Effector memory CD4-positive, alpha-beta T cell (primary cell): ENCODE measurements at places on chromosomes 3 and 15.

DNA sequence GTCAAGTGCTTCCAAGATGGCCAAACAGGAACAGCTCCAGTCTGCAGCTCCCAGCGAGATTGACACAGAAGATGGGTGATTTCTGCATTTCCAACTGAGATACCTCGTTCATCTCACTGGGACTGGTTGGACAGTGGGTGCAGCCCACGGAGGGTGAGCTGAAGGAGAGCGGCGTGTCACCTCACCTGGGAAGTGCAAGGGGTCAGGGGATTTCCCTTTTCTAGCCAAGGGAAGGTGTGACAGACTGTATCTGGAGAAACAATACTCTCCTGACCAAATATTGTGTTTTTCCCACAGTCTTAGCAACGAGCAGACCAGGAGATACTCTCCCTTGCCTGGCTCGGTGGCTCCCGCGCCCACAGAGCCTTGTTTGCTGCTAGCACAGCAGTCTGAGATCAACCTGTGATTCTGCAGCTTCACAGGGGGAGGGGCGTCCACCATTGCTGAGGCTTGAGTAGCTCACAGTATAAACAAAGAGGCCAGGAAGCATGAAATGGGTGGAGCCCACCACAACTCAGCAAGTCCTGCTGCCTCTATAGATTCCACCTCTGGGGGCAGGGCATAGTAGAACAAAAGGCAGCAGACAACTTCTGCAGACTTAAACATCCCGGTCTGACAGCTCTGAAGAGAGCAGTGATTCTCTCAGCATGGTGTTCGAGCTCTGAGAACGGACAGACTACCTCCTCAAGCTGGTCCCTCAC lies 293.5 kb upstream of the SUCLG2 start:
- peak overlapping the region; percentile 35 for H3K4me3 ChIP-seq
- peak; percentile 44 for DNase-seq
- peaks cover 5% of the 10 kb centered on the region for H3K4me1 ChIP-seq

DNA sequence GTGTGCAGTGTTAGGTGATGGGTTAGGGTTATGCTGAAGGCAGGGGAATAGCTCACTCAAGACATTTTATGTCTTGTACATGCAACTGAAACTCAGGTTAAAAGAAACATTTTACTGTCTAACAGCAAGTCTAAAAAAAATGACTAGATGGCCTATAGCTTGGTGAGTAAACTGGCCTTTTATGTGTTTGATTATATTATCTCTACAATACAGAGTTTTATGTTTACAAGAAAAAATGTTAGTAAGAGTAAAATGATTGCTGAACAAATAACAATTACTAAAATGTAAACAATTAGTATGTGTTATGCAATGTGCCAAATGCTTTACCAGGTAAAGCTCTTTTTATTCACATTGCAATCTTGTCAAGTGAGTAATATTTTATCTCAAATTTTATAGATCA lies 1039.6 kb downstream of the ROBO2 start:
- no peaks in the 10 kb centered on the region for H3K27me3 ChIP-seq
- no peak overlapping the region for H3K27ac ChIP-seq
- H3K4me3 ChIP-seq: no peak overlapping the region
- no peak for DNase-seq

GRCh38 chr3:195042743-195043606 lies 228.0 kb downstream of the XXYLT1 start:
- no peaks in the 10 kb centered on the region for H3K4me1 ChIP-seq
- DNase-seq: no peak
- no peak overlapping the region for H3K27ac ChIP-seq

DNA sequence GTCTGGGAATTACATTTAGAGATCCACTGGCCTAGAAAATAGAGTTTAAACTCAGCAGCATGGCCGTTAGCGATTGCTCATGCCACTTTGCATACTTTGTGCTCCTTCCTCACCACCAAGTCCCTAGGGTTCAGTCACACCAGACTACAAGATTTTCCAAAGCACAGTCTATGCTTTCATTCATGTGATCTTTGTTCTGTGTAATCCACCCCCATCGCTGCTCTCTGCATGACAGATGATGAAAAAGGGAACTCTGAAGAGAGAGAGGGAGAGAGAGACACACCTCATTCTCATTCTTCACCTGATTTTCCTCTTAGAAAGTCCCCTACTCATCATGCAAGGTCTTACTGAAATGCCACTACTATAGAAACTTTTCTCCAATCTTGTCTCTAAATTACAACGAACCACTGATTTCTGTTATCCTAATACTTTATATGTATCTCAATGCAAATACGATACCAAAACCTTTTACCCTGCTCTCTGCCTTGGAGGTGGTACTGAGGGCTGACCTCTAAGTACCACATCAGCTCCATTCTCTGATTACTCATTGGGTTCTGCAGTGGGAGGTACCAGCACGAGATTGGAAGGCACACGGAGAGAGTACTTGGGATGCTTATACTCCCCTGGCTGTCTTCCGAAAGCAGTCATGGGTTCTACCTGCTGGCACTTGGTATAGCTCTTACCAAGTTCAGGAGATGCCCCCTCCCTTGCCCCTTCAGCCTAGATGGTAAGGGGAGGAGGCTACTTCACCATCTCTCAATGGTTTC lies 1.1 kb upstream of the PARP15 start:
- H3K4me3 ChIP-seq: no peak overlapping the region
- H3K36me3 ChIP-seq: peaks cover 9% of the 10 kb centered on the region
- H3K4me1 ChIP-seq: peaks cover 7% of the 10 kb centered on the region
- H3K27me3 ChIP-seq: no peaks in the 10 kb centered on the region

DNA sequence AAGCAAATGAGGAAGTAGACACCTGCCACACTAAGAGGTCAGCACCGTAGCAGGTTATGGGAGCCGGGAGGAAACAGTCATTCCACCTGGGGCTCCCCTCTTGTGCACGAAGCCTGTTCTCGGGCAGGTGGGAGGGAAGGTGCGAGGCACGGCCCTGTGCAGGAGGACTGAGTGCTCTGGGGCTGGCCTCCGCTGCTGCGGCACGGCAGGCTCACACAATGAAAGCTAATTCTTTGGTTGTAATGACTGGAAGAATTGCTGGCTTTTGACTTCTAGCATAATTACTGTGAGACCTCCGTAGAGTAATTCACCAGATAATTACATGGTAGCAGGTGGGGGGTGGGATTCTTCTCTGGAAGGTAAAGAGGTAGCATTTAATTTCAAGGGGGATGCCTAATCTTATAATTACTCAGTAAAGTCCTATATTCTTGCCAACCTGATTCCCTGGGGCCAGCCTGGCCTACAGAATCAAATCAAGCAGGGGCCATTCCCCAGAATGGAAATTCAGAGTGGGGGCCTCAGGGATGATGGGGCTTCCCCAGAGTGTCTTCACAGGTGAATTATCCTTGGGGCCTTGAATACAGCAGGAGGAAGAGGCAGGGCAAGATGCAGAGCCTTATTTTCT lies 129.1 kb downstream of the TPRA1 start:
- H3K4me3 ChIP-seq: no peak overlapping the region
- no peaks in the 10 kb centered on the region for H3K36me3 ChIP-seq
- peaks cover 2% of the 10 kb centered on the region for H3K4me1 ChIP-seq
- peaks cover 17% of the 10 kb centered on the region for H3K27me3 ChIP-seq

- H3K4me3 ChIP-seq: no peak overlapping the region
- no peaks in the 10 kb centered on the region for H3K4me1 ChIP-seq
- no peaks in the 10 kb centered on the region for H3K36me3 ChIP-seq
- no peak for DNase-seq
- H3K27ac ChIP-seq: no peak overlapping the region
These were observed 4.1 kb upstream of the CLPX start for GRCh38 chr15:65189102-65189740.

- H3K4me3 ChIP-seq: no peak overlapping the region
- peaks cover 80% of the 10 kb centered on the region for H3K4me1 ChIP-seq
- no peaks in the 10 kb centered on the region for H3K36me3 ChIP-seq
These were observed 306.4 kb upstream of the STT3B start for GRCh38 chr3:31226346-31226745.

- no peak overlapping the region for H3K27ac ChIP-seq
- DNase-seq: no peak
- H3K4me3 ChIP-seq: no peak overlapping the region
- H3K4me1 ChIP-seq: no peaks in the 10 kb centered on the region
- H3K27me3 ChIP-seq: no peaks in the 10 kb centered on the region
These were observed 3.4 kb downstream of the TIMP4 start for GRCh38 chr3:12155264-12155663.

GRCh38 chr3:23232016-23232415 lies 28.9 kb downstream of the UBE2E2 start:
- H3K4me3 ChIP-seq: no peak overlapping the region
- no peak for DNase-seq
- no peaks in the 10 kb centered on the region for H3K27me3 ChIP-seq
- no peak overlapping the region for H3K27ac ChIP-seq

DNA sequence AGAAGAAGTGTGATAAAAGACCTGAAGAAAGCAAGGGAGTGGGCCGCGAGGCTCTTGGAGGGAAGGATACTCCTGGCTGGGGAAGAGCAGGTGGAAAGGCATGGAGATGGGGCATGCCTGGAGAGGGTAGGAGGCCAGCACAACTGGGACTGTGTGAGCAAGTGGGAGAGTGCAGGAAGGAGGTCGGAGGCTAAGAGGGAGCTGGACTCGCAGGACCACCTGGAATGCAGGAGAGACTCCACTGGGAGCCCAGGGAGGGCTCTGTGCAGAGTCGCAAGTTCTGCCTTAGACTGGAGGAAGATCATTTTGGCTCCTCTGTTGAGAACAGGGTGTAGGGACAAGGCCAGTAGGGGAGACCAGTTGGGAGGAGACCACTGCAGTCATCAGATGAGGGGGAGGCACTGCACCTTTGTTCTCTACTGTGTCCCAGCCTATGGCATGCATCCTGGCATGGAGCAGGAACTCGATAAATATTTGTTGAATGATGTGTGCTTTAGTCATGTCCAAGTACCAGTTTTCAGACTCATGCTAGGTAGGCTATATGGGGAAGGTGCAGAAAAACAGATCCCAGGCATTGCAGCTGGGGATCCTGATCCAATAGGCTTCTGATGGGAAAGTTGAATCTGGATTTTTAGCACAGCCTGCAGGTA lies 13.7 kb downstream of the FAM107A start:
- H3K27ac ChIP-seq: no peak overlapping the region
- H3K4me1 ChIP-seq: no peaks in the 10 kb centered on the region
- H3K27me3 ChIP-seq: no peaks in the 10 kb centered on the region
- no peaks in the 10 kb centered on the region for H3K36me3 ChIP-seq

GRCh38 chr3:64514889-64515288 lies 172.9 kb downstream of the ADAMTS9 start:
- no peaks in the 10 kb centered on the region for H3K36me3 ChIP-seq
- H3K4me1 ChIP-seq: no peaks in the 10 kb centered on the region
- H3K4me3 ChIP-seq: no peak overlapping the region
- DNase-seq: no peak
- H3K27ac ChIP-seq: no peak overlapping the region
- no peaks in the 10 kb centered on the region for H3K27me3 ChIP-seq

- peaks cover 19% of the 10 kb centered on the region for H3K27me3 ChIP-seq
- peaks cover 2% of the 10 kb centered on the region for H3K4me1 ChIP-seq
- no peaks in the 10 kb centered on the region for H3K36me3 ChIP-seq
- no peak within 1 kb of the TSS for H3K27ac ChIP-seq
- no peak for DNase-seq
These were observed at the start of gene LARP6 for GRCh38 chr15:70853973-70854665. LARP6 (minus strand) TSS chr15:70854157; CDS start chr15:70854088, 69 bp downstream.

- H3K4me1 ChIP-seq: peaks cover 77% of the 10 kb centered on the region
- H3K27ac ChIP-seq: peak overlapping the region; percentile 90
- no peaks in the 10 kb centered on the region for H3K36me3 ChIP-seq
- no peak for DNase-seq
- no peaks in the 10 kb centered on the region for H3K27me3 ChIP-seq
These were observed 1.9 kb downstream of the CSK start for GRCh38 chr15:74783808-74784175.

- no peaks in the 10 kb centered on the region for H3K4me1 ChIP-seq
- H3K4me3 ChIP-seq: no peak overlapping the region
- H3K27ac ChIP-seq: no peak overlapping the region
- DNase-seq: no peak
These were observed 524.7 kb downstream of the DIPK2A start for GRCh38 chr3:144496141-144496835.

- H3K27ac ChIP-seq: no peak overlapping the region
- H3K4me1 ChIP-seq: peaks cover 4% of the 10 kb centered on the region
- peaks cover 6% of the 10 kb centered on the region for H3K36me3 ChIP-seq
- no peaks in the 10 kb centered on the region for H3K27me3 ChIP-seq
These were observed 29.7 kb downstream of the SUCLG2 start for GRCh38 chr3:67624687-67625086.

- no peak overlapping the region for H3K4me3 ChIP-seq
- no peaks in the 10 kb centered on the region for H3K27me3 ChIP-seq
- no peaks in the 10 kb centered on the region for H3K4me1 ChIP-seq
- no peaks in the 10 kb centered on the region for H3K36me3 ChIP-seq
- no peak for DNase-seq
These were observed 144.2 kb downstream of the LRTM1 start for GRCh38 chr3:54783611-54784010.

DNA sequence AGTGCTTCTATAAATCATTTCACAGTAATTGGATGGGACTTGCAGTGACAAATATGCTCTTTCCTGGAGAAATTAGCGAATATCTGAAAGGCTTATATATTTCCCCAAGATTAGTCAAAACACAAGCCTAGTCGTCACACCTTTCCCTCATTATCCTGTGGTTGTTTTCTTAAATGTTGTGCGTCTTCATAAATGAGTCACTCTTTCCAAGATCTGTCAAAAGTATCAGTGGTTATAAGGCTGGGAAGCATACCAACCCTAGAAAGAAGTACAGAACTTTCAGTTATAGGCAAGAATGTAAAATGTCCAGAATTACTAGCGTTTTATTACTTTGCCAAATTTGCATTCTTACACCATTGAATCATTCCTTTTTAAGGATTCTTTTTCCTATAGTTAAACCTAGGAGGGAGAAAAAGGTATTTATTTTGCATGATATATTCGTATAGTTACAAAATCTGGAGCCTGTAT lies 33.6 kb downstream of the TMEM212 start:
- peaks cover 5% of the 10 kb centered on the region for H3K27me3 ChIP-seq
- H3K27ac ChIP-seq: no peak overlapping the region
- no peak for DNase-seq
- no peaks in the 10 kb centered on the region for H3K36me3 ChIP-seq
- no peaks in the 10 kb centered on the region for H3K4me1 ChIP-seq

DNA sequence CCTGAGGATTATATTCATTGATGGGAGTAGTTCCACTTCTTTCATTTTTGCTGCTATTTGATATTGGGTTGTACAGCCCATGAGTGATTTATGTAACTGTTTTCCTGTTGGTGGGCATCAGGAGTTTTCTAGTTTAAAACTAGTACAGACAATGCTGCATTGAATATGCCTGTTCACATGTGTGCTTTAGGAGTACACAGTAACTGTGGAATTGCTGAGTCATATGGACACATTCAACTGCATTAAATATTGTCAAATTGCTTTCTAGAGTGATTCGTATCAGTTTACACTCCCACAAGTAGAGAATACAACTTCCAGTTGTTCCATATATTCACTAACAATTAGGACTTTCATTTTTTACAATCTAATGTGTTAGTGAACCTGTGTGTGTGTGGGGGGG lies 59.8 kb upstream of the THSD4 start:
- no peak for DNase-seq
- no peaks in the 10 kb centered on the region for H3K4me1 ChIP-seq
- H3K27me3 ChIP-seq: no peaks in the 10 kb centered on the region
- H3K4me3 ChIP-seq: no peak overlapping the region
- H3K27ac ChIP-seq: no peak overlapping the region

GRCh38 chr3:174792864-174793263 lies 66.3 kb upstream of the NAALADL2 start:
- no peaks in the 10 kb centered on the region for H3K27me3 ChIP-seq
- H3K4me3 ChIP-seq: no peak overlapping the region
- no peak overlapping the region for H3K27ac ChIP-seq
- no peak for DNase-seq

GRCh38 chr3:73521734-73522336 lies 102.9 kb downstream of the PDZRN3 start:
- H3K27ac ChIP-seq: no peak overlapping the region
- no peaks in the 10 kb centered on the region for H3K27me3 ChIP-seq
- no peak for DNase-seq
- no peaks in the 10 kb centered on the region for H3K36me3 ChIP-seq
- no peaks in the 10 kb centered on the region for H3K4me1 ChIP-seq
